ENCODE measurements at places on chromosomes 1 and 21. TPM values are rescaled to one million over a fixed set of nuclear protein-coding genes. Genes with fewer than 3 reads are reported as not detected.
A peak's percentile ranks its signal among the peaks of the same experiment; 100 is the strongest.

- no peak for DNase-seq
Measured at GRCh38 chr1:4602462-4603294, 51.7 kb upstream of the AJAP1 start.

- no peak for DNase-seq
Measured at GRCh38 chr1:201072149-201072548, 40.1 kb downstream of the CACNA1S start.

GRCh38 chr1:34762474-34763141, 3.1 kb downstream of the GJB4 start:
- no peak for DNase-seq

Gene GABRD
- total RNA-seq = not detected

Gene SYTL1
- total RNA-seq = 81.7 TPM

Gene PTPRC
- total RNA-seq = 264 TPM

- DNase-seq = peak; percentile 21
Measured at GRCh38 chr1:209513226-209513625, 70.3 kb upstream of the CAMK1G start.

Gene NEGR1
- not detected for total RNA-seq

Gene GBP4
- total RNA-seq = not detected

DNA sequence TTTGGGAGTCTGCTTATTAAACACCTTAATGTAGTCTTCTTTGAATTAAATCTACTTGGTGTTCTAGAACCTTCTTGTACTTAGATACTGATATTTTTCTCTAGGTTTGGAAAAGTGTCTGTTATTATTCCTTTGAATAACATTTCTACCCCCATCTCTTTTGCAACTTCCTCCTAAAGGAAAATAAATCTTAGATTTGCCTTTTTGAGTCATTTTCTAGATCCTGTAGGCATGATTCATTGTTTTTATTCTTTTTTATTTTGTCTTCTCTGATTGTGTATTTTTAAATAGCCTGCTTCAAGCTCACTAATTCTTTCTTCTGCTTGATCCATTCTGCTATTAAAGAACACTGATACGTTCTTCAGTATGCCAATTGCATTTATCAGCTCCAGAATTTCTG, 155.9 kb upstream of the NEGR1 start:
- DNase-seq = no peak
